ENCODE measurements at places on chromosomes 12 and 14. TPM values are rescaled to one million over a fixed set of nuclear protein-coding genes. Genes with fewer than 3 reads are reported as not detected.

DNA sequence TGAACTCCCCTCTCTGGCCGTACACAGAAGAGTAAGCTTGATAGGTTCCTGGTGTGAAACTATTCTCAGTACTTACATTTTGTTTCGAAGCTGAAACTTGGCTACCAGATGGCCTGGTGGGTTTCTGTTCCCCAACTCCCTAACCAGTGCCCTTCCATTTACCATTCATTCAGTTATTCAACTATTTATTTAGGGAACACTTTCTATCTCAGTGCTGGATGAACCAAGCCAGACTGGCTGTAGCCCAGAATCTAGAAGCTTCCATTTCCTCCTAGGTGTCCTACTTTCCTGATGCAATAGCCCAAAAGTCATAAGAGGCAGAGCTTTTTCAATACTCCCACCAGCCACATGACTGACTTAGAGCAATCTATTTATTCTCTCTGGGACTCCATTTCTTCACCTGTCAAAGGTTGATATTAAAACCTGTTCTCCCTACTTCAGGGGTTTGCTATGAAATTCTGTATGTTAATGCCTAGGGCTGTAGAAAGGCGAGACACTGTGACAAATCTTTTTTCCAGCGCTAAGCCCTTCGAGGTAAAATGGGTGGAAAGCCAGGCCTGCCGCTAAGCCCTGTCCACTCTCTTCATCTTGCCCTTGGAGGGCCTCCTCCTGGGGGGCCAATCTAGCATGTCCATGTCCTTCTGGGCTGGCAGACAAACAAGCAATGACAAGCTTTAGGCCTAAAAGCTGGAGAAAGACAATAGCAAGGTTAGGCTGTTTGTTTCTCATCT is 8.1 kb upstream of the IRF2BPL start:
- no peak for DNase-seq

DNA sequence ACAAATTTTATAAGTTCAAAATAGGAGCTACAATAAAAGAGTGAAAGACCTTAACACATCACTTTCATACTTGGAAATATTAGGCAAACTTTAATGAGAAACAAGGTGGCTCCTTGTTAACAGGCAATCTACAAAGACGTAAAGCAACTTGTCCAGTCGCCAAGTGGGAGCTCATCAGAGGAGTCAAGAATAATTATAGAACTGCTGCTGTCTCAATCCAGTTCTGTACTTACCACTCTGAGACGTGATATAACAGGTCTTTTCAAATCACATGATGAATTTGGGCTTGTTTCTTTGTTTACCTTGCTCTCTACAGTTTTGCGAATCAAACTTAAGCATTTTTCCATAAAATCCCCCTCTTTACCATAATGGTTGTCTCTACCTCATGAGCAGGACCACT is 3.6 kb downstream of the YBX3 start:
- DNase-seq: no peak

DNA sequence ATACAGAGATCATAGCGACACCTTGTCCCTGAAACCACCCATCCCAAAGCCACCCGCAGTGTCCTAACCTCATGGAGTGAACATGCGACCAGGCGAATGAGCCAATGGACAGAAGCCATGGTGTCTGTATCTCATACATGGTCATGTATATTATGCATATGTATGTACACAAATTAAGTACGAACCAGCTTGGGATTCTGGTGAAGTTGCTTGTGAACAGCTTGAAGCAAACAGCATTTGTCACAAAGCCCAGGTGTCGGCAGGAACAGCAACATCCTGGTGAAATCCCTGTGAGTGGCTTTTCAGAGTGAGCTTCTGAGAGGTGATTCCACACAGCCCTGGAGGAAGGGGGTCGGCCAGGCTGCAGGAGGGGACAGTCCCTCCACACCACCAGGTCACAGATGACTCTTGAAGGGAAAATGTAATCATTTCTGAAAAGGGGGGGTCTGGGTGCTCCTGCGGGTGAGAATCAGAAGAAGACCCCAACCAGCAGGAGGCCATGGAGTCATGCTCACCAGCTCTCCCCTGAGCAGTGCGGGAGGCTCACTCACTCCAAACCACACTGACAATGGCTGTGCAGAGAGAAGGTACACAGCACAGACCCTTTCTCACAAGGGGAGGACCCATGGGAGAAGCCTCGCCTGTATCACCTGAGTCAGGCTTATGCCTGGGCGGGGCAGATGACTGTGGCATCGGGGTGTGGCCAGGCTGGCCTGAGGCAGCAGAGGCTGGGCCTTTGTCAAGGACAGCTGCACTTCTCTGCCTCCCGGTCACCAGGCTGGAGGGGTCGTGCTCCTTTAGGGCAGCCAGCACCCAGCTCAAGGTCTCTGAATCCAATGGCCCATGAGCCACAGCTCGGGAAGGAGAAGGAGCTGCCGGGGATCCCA is 14.3 kb downstream of the CHGA start:
- DNase-seq: no peak

GRCh38 chr12:25959071-25959961 is 834 bp downstream of the RASSF8 start:
- DNase-seq: no peak

DNA sequence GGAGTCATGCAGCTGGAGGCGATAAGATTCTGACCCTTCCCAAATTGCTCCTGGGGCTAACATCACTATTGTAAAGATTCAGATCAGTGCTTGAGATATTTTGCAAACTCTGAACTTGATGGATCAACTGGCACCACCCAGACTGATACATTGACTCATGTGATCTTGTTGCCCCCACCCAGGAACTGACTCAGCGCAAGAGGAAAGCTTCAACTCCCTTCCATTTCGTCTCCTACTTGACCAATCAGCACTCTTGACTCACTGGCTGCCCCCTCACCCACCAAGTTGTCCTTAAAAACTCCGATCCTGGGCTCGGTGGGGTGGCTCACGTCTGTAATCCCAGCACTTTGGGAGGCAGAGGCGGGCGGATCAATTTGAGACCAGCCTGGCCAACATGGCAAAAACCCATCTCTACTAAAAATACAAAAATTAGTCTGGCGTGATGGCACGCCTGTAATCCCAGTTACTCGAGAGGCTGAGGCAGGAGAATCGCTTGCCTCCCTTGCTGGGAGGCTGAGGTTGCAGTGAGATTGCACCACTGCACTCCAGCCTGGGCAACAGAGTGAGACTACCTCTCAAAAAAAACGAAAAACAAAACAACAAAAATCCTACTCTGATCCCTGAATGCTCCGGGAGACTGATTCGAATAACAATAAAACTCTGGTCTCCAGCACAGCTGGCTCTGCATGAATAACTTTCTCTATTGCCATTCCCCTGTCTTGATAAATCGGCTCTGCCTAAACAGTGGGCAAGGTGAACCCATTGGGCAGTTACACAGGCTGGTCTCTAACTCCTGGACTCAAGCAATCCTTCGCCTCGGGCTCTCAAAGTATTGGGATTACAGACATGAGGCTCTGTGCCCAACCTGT is 9.8 kb upstream of the ARF6 start:
- DNase-seq: no peak

DNA sequence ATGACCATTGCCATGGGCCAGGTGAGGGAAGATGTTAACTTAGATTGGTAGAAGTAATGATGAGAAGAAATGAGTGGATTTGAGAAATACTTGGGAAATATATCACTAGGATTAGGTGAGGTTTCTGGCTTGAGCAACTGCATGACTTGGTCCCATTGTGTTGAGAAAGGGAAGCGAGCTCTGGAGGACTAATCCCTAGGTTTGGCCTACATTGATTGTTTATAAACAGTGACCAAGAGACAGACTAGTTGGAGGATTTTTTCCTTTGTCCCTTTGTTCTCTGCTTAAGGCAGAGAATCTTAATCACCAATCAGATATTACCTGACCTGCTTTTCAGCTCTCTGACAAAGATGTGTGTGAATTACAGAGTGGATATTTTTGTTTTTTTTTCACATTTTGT is 100.5 kb downstream of the AEBP2 start:
- no peak for DNase-seq

DNA sequence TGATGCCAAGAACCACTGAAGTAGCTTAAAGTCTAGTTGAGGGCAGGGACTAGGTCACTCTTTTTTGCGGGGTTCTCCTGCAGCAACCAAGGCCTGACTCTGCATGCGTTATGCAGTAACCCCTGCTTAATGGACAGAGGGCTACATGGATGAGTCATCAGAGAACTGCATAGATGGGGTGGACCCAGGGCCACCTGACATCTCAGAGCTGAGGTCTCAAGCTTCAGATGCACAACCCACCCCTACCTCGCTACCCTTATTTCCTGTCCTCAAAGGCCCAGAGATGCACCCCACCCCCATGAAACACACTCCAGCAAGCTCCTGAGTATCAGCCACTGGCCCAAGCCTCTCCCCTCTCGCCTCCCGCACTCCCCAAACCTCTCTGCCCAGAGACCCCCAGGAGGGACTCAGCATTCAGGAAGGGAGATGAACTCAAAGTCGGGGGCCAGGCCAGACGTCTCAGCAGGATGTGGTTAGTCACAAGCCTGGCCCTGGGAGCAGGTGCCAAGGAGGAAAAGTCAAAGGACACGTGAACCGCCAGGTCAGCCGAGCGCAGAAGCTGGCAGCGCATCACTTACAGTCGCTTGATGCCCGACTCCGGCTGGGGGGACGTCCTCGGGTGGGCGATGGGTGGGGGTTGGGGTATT is 25.8 kb downstream of the SNRNP35 start:
- DNase-seq: no peak

DNA sequence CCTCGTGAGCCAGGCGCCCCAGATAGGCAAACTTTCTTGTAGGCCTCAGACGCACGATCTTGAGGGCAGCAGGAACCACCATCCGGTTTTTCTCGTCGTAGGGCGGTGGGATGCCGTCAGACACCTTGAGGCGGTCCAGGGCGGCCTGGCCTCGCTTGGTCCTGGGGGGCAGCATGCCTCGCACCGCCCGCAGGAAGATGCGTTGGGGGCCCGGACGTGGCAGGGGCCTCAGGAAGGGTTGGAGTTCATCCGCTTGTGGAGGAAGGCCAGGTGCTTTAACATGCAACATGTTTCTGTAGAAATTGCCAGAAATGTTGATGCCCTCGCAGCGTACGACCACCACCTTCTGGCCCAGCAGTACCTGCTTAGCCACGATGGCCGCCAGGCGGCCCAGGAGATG is 5.5 kb upstream of the TSPAN9 start:
- no peak for DNase-seq

- no peak for DNase-seq
Observed at GRCh38 chr14:84969501-84969900, 560.4 kb upstream of the FLRT2 start.

DNA sequence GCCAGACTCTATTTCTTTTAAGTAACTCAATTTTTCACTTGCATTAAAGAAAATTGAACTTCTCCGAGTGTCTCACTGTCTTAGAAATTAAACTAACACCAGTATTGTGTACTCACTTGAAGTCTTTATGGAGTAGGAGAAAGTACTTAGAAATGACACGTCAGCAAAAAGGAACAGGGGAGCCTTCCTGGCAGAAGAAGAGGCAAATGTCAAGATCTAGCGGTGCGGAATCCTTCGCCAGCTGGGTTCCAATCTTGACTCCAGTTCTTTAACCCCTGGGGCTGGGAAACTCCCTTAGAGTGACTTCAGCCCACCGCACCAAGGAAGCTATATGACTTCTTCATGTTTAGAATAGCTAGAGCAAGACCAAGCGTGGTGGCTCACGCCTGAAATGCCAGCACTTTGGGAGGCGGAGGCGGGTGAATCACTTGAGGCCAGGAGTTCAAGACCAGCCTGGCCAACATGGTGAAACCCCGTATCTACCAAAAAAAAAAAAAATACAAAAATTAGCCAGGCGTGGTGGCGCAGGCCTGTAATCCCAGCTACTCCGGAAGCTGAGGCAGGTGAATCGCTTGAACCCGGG is 34.4 kb downstream of the WBP11 start:
- peak; percentile 23 for DNase-seq

- DNase-seq: no peak
Observed at GRCh38 chr12:93167331-93167730, 210.4 kb upstream of the NUDT4 start.

DNA sequence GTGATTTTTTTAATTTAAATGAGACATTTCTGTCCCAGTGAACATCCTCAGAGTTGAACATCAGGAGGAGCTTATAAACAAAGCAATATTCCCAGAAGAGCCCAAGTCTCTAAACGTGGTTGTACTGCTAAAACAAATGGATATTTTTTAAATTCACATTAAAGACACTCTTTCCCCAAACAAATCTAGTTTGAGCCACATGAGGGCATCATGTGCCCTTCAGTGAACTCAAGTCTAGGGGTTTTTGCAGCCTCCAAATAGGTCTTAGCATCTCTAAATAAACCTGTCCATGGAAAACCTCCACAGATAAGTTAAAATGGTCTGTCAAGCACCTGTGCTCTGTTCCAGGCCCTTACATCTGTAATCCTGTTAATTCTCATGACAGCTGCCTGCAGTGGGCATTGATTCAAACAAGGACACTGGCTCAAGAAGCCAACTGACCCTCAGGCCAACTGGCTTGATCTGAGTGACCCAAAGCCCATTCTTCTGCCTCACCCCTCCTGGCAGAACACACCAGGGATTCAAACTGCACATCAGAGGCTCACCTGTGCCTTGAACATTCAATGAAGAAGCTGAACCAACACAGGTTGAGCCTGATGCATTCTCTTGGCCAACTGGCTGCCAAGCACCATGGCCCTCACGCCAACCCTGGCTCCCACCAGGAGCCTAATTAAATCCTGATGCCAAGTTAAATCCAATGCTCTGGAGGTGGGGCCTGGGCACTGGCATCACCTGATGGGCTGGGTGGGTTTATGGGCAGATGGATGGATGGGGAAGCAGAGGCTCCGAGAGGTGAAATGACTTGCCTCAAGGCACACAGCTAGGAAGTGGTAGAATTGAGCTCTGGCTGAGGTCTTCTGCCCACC is 8.6 kb downstream of the ISCU start:
- no peak for DNase-seq

GRCh38 chr12:103268831-103269514 is 226.8 kb downstream of the C12orf42 start:
- peak; percentile 1 for DNase-seq

DNA sequence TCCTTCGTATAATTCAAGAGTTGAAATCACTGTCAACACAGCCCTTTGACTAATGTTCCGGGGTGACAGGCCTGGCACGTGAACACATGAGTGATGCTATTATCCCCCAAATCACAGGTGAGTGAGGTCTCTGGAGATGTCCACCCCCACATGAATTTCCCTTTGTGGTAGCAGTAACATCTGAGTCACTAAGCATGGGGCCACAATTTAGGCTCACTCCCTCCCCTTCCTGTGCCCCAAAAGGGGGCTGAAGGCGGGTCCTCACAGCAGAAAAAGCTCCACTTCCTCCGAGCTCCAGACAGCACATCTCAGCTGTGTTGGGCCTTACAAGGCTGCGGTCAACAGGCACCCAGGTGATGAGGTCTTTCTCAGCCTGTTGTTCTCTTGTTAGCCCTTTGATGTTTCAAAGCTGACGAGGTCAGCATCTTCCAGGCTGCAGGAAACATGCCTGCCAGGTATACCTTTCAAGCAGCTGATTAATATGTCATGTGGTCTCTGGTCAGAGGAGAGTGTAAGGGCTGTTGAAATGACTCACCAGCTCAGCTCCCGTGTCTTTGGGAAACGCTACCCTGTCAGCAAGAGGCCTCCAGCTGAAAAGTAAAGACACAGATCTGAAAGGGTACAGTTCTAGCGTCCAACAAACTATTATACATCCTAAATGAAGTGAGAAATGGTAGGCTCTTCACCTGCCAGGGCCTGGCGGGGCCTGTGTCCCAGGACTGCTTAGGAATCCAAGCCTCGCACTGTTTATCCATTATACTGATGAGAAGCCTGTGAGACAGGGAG is 107.3 kb downstream of the ZFP36L1 start:
- DNase-seq: peak; percentile 82

The SLC6A15 gene
- total RNA-seq: not detected

The IFT81 gene
- 2.5 TPM for total RNA-seq

The BDKRB1 gene
- not detected for total RNA-seq

The PTPRQ gene
- total RNA-seq: not detected

The PLEKHD1 gene
- 0.18 TPM for total RNA-seq

The ANKRD33 gene
- total RNA-seq: not detected

The UNG gene
- total RNA-seq: 15.0 TPM

The LGALS3 gene
- total RNA-seq: 7.2 TPM

All from naive thymus-derived CD8-positive, alpha-beta T cell (primary cell).